ENCODE measurements at places on chromosomes 5 and 9. TPM values are rescaled to one million over a fixed set of nuclear protein-coding genes. Genes with fewer than 3 reads are reported as not detected.

DNA sequence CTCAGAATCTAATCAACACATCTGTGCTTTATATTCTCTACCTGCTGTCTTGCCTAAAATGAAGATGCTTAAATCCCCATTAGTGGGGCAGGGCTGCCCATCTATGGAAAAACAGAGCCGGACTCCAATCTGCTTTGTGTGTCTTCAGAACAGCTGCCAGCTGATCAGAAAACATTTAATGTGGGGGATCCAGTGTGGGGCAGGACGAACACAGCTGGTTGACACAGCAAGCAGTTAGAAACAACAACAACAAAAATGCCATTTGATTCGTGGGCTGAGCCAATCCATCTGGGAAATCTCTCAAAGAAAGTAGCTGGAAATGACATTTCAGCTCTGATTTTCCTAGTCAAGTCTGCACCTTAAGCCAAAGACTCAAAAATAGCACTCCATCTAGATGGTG, 99.8 kb downstream of the PPP2R2B start:
- no peaks in the 10 kb centered on the region for H3K4me1 ChIP-seq
- no peak for DNase-seq
- no peaks in the 10 kb centered on the region for H3K36me3 ChIP-seq
- no peak overlapping the region for H3K4me3 ChIP-seq
- H3K27me3 ChIP-seq = no peaks in the 10 kb centered on the region
- no peak overlapping the region for H3K27ac ChIP-seq

- H3K27me3 ChIP-seq = no peaks in the 10 kb centered on the region
- DNase-seq = no peak
Observed at GRCh38 chr5:121949885-121950284, 11.9 kb upstream of the SRFBP1 start.

DNA sequence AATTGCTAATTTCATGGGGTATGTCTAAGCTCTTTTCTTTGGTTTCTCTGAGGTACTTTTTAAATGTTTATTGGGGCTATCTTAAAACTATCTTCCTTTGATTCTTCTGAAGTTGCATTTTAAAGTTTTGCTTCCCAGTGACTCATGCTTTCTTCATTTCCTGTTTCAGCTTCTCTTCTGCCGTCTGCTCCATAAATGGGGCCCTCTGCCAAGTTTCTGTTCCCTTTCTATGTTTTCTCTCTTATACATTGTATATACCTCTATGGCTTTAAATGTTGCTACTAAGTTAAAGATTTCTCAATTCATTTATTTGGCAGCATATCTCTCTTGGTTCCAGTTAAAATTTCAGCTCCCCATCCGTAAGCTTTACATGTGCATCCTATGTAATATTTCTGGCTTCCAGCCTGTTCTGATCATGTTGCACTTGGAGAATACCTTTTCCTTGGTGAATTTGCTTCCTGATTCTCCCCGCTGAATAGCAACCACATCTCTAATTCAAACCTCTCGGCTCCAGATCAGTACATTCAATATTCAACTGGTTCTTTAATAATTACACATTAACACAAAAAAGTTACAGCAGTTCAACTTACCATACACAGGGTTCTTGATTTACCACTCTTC, 125.3 kb downstream of the ST8SIA4 start:
- no peaks in the 10 kb centered on the region for H3K27me3 ChIP-seq
- peak; percentile 31 for DNase-seq
- H3K4me3 ChIP-seq = no peak overlapping the region
- H3K36me3 ChIP-seq = no peaks in the 10 kb centered on the region
- H3K4me1 ChIP-seq = peaks cover 42% of the 10 kb centered on the region
- peak overlapping the region; percentile 88 for H3K27ac ChIP-seq

DNA sequence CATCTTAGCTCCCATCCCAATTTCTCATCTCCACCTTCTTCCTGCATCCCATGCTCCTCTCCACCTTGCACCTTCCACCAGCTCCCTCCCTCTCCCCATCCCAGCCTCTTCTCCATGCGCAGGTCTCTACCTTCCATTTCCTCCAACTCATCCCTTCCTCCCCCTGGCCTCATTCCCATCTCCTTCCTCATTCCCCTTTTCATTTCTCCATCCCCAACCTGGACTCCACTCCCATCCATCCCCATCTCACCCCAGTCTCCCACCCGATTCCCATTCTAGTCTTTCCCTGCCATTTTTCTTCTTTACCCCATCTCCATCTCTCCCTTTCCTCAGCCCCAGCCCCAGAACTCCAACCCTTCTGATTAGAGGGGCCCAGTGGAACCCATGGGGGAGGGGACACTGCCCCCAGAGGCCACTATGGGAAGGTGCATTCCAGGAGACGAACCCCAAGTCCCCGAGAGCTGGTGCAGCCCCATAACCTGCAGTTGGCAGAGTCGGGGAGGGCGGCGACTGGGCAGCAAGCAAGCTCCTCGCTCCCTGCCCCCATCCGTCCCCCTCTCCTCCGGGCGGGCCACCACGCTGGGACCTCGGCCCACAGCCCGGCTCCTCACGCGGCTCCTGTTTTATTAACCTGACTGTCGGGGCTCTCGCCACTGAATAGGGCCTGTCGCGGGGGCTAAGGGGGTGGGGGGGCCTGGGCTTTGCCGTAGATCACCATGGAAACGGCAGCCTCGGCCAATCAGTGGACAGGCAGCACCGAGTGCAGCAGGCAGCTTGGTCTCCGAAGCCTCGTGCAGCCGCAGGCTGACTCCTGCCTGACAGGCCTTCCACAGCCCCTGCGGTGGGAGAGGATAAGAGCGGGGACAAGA, 66.7 kb downstream of the PCDH1 start:
- H3K27ac ChIP-seq = no peak overlapping the region
- peaks cover 49% of the 10 kb centered on the region for H3K27me3 ChIP-seq
- DNase-seq = no peak
- H3K36me3 ChIP-seq = no peaks in the 10 kb centered on the region
- no peak overlapping the region for H3K4me3 ChIP-seq

DNA sequence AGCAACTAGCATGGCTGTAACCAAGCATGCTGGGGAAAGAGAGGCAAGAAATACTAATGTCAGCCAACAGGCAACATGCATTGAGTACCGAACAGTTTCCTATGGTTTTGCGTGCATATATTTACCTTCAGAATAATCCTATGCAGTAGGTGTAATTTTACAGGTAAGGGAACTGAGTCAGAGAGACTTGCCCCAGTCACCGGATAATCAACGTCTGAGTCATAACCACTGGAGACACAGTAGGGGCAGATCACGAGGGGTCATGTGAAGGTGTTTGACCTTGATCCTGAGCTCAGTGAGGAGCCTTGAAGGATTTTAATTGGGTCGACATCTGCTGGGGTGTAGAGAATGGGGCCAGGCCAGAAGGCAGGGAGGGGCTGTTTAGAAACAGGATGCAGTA, 13.4 kb upstream of the TSC1 start:
- no peak for DNase-seq
- no peak overlapping the region for H3K4me3 ChIP-seq
- H3K27ac ChIP-seq = no peak overlapping the region
- no peaks in the 10 kb centered on the region for H3K36me3 ChIP-seq
- no peaks in the 10 kb centered on the region for H3K4me1 ChIP-seq

DNA sequence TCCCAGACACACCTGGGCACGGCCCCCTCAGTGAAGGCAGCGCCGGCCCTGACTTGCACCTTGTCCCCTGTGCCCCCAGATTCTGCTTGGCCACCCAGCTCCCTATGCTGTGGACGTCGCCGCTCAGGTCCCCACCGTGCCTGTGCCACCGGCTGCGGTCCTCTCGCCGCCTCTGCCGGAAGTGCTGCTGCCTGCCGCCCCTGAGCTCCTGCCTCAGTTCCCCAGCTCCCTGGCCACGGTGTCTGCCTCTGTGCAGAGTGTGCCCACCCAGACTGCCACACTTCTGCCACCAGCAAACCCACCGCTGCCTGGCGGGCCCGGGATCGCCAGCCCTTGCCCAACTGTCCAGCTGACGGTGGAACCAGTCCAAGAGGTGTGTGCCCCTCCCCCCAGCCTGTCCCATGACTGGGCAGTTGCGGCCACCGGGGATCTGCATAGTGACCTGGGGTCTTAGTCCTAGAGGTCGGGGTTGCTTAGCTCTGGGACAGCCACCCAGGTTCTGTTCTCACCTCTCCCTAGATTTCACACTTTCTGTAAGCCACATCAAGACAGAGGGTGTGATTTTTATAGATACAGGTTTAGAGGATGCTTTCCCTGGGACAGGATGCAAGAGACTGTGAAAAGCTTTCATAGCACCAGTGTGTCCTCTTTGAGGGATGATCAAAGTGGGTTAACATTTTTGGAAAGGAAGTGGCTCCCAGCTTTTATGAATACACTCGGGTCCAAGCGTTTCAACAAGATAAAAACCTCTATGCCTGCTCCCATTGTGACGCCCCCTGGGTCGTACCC, 78.0 kb downstream of the WNK2 start:
- DNase-seq = no peak
- H3K27me3 ChIP-seq = peaks cover 6% of the 10 kb centered on the region
- H3K36me3 ChIP-seq = no peaks in the 10 kb centered on the region
- no peak overlapping the region for H3K27ac ChIP-seq

GRCh38 chr5:117863586-117864296, 1124.6 kb downstream of the DTWD2 start:
- H3K4me3 ChIP-seq = no peak overlapping the region
- peak overlapping the region; percentile 55 for H3K27ac ChIP-seq
- H3K27me3 ChIP-seq = no peaks in the 10 kb centered on the region
- DNase-seq = no peak

DNA sequence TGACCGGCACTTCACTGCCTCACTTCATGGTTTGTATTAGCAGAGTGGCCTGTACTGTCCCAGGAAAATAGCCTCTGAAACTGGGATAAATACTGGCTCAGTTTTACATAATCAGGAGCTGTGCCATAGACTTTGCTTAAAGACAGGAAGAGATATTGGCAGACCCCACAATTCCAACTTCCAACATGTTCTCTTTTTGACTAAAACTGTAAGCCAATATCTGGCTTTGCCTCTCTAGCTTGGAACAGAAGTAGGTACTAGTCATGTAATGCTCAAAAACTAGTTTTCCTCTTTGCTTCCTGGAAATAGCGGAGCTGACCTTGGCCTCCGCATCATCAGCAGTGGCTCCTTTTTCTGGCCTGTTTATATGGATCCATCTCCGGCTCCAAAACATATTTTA, 276.9 kb downstream of the CDH9 start:
- H3K36me3 ChIP-seq = no peaks in the 10 kb centered on the region
- peak; percentile 5 for DNase-seq
- H3K27ac ChIP-seq = no peak overlapping the region
- H3K4me1 ChIP-seq = no peaks in the 10 kb centered on the region

The FAM200C gene
- 19.2 TPM for polyA plus RNA-seq

DNA sequence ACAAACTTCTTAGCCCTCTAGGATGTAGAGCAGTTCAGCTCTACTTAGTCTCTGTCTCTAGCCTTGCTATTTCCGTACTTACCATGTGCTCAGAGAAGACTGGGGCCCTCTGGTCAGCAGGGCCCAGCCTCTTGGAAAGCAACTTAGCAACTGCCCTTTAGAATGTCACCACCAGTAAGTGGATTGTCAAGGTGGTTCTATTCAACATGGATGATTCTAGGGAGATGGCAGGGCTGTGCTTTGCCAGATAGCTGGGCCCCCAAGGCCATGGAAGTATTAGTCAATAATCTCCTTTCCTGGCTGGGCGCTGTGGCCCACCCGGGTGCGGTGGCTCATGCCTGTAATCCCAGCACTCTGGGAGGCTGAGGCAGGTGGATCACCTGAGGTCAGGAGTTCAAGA, 177.6 kb upstream of the MVB12B start:
- H3K27ac ChIP-seq = no peak overlapping the region
- H3K4me1 ChIP-seq = no peaks in the 10 kb centered on the region
- H3K36me3 ChIP-seq = no peaks in the 10 kb centered on the region
- no peak overlapping the region for H3K4me3 ChIP-seq
- no peak for DNase-seq

DNA sequence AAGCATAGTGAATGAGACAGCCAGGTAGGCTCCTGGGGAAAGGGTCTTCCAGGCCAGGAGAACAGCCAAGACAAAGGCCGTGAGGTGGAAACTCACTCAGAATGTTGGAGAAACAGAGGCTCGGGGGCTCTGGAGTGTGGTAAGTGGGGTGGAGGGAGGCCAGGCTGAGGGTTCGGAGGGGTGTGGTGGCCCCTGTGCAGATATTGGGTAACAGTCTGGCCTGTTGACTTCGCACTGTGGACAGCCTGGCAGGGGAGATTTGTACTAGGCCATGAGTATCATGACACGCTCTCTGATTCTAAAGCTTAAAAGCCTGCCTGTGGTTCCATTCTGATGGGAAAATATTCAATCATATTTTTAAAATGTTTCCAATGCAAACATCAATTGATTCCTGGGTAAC, 239.3 kb downstream of the GADD45G start:
- H3K36me3 ChIP-seq = no peaks in the 10 kb centered on the region
- H3K27ac ChIP-seq = peak overlapping the region; percentile 58
- no peak for DNase-seq
- no peak overlapping the region for H3K4me3 ChIP-seq
- no peaks in the 10 kb centered on the region for H3K27me3 ChIP-seq

DNA sequence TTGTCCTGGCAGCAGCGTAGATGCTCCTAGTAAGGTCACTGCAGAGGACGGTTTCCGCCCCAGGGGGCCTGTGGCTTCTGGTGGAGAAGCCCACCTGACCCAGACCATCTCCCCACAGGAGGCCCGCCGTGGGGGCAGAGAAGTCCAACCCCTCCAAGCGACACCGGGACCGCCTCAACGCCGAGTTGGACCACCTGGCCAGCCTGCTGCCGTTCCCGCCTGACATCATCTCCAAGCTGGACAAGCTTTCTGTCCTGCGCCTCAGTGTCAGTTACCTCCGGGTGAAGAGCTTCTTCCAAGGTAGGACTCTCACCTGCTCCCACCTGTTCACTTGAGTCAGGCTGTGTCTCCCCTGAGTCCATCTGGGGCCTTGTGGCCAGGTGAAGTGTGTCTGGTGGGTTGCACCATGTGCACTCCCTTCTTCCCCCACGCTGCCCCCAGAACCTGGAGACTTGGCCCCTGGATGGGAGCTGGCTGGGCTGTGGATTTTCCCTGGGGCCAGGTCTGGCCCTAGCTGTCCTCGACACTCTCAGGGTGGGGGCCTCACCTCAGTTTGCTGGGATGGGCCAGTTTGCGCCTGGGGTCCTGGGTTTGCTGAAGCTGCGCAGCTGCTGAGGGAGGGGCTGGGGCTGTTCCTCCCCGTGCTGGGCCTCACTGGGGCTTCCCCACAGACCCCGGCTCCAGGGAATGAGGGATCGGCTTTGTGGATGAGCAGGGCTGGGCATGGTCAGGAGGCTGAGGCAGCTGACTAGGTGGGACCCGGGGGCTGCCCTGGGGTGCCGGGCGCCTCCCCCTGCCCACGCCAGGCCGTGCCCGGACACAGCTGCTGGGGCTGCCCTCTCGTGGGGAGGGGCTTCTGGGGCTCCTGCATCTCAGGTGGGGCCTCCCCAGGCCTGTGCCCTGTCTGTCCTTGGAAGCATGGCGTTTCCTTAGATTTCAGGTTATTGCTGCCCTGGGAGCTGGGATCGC, 32.4 kb downstream of the AHRR start:
- no peaks in the 10 kb centered on the region for H3K36me3 ChIP-seq
- DNase-seq = no peak
- H3K4me3 ChIP-seq = no peak overlapping the region
- no peaks in the 10 kb centered on the region for H3K4me1 ChIP-seq

GRCh38 chr9:95249986-95250385, 67.5 kb downstream of the FANCC start:
- no peak overlapping the region for H3K4me3 ChIP-seq
- no peaks in the 10 kb centered on the region for H3K4me1 ChIP-seq
- DNase-seq = no peak
- H3K36me3 ChIP-seq = no peaks in the 10 kb centered on the region

GRCh38 chr5:131581702-131582101, 53.3 kb downstream of the RAPGEF6 start:
- no peaks in the 10 kb centered on the region for H3K36me3 ChIP-seq
- no peaks in the 10 kb centered on the region for H3K27me3 ChIP-seq
- H3K4me1 ChIP-seq = no peaks in the 10 kb centered on the region
- H3K4me3 ChIP-seq = no peak overlapping the region
- DNase-seq = no peak

- no peak for DNase-seq
- H3K27ac ChIP-seq = no peak overlapping the region
- no peaks in the 10 kb centered on the region for H3K27me3 ChIP-seq
- H3K4me1 ChIP-seq = no peaks in the 10 kb centered on the region
- H3K4me3 ChIP-seq = no peak overlapping the region
Observed at GRCh38 chr5:121164632-121165031, 687.0 kb upstream of the FTMT start.
